ENCODE measurements at places on chromosomes 1 and 21.

- no peak for DNase-seq
Observed at GRCh38 chr1:244280859-244281258, 170.8 kb downstream of the ADSS2 start.

DNA sequence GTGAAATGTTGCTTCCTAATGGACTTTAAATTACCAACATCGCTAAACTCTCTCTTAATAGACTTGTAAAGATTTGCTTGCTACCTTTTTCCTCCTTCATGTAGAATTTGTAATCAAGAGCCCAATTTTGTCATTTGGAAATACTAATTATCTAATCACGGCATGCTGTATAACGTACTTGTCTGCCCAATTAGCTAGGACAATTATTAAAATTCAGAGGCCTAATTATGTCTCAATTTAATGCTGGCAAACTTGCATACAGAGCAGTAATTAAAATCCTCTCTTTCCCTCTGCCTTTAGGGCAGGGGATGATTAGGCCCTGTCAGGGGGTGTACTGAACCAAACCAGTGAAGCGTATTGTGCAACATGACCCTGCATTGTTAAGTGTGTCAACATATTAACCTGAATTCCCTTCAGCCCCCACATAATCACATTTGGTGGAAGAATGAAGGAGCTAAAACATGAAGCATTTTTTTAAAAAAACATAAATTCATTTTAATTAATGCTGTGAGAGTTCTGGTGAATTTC is 137.4 kb upstream of the BARHL2 start:
- DNase-seq, result no peak

DNA sequence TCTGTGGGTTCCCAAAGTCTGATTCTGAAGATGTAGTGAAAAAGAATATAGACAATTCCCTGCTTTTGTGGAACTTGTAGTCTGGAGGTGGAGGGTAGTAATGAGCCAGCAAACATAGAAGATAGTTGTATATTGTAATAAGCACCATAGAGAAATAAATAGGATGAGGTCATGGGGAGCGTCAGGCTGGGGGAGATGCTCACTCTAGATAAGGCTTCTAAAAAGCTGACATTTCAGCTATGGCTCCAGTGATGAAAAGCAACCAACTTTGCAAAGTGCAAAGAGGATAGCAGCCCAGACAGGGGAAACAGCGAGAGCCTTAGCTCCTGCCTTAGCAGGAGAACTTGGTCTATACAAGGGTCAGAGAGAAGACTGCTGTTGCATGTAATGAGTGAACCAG is 98.0 kb upstream of the RALGPS2 start:
- no peak for DNase-seq

DNA sequence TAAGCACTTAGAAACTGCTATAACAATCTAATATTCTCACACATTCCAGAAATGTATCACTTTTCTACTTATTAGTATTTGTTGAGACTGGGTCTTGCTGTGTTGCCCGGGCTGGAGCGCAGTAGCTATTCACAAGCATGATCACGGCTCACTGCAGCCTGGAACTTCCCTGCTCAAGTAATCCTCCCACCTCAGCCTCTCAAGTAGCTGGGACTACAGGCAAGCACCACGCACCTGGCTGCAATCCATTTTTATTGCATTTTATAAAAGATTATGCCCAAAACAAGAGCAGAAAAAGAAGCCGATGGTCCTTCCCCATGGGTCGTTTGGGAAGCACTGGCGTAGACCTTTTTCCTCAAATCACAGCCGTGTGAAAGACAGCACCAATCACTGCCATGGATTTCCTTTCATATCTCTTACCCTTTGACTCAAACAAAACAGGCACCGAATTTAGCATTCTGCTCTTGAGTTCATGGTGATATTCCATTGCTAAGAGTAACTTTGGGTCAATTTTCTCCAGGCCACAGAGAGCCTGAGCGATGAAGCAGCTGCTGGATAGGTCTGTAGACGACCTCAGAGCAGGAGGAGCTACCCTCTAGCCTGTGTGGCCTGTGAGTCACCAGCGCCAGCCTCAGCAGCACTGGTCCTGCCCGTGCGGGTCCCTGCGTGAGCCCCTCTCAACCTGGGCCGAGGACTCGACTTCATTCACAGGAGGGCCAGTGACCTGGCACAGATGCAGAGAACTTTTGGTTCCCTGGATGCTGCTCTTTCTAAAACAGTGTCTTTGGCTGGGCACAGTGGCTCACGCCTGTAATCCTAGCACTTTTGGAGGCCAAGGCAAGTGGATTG is 80.8 kb downstream of the PIK3CD start:
- no peak for DNase-seq

GRCh38 chr21:28737674-28738419 is 254.8 kb downstream of the LTN1 start:
- no peak for DNase-seq

- no peak for DNase-seq
Observed at GRCh38 chr1:54379555-54380289, 26.5 kb downstream of the SSBP3 start.

DNA sequence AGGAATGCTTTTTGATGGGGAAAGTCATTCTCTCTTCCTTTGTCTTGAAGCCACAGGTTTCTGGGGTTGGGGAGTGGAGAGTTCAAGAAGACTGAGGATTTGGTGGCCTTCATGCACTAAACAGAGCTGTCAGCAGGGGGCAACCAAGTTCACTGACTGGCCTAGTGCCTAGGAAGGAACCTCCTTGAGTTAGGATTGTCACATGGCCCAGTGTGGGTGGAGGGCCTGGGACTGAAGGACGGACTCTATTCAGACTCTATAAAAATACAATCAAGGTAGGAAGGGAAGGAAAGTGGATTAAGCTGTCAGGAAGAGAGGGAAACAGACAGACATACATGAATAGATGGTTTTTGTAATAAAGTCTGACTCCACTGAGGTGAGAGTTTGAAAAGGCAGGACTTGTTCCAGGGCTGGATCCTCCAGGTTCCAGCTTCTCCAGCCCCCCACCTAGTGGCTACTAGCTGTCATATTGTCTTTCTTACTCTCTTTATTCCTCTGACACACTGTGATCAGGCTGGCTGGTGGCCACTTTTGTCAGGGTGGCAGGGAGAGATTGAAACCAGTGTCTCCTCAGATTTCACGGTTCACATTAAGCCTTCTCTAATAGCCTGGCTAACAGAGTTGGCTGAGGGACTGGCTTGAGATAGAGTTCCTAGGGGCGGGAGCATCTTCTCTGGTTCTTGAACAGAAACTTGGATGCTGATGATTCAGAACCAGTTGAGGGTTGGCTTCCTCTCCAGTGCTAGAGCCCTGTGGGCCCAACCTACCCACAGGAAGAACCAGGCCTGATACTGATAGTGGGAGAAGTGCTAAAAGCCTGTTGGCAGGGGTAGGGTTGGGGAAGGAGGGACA is 4.1 kb upstream of the SH3BGRL3 start:
- peak; percentile 52 for DNase-seq

- DNase-seq, result no peak
Observed at GRCh38 chr1:194809665-194810064, 1623.3 kb upstream of the B3GALT2 start.
